ENCODE measurements at places on chromosomes 6 and 20. TPM values are rescaled to one million over a fixed set of nuclear protein-coding genes. Genes with fewer than 3 reads are reported as not detected.

The GSTA3 gene
- total RNA-seq: not detected

The DOK5 gene
- not detected for total RNA-seq

The TGM3 gene
- not detected for total RNA-seq

The F13A1 gene
- total RNA-seq: not detected

The SYNDIG1 gene
- 1.4 TPM for total RNA-seq

The LRFN2 gene
- total RNA-seq: not detected

The RSPH4A gene
- 0.19 TPM for total RNA-seq

The GRM1 gene
- 0.02 TPM for total RNA-seq

The MOXD1 gene
- 1.9 TPM for total RNA-seq

The GPR6 gene
- not detected for total RNA-seq

The LAMP5 gene
- total RNA-seq: not detected

The RIN2 gene
- 23.4 TPM for total RNA-seq

The WDR46 gene
- total RNA-seq: 53.8 TPM

The HTR1B gene
- total RNA-seq: 0.25 TPM

The VARS2 gene
- total RNA-seq: 13.3 TPM

The TREM1 gene
- 0.32 TPM for total RNA-seq

The TMC2 gene
- not detected for total RNA-seq

The PRR18 gene
- 0.11 TPM for total RNA-seq

The RNGTT gene
- 8.7 TPM for total RNA-seq

The MYCT1 gene
- not detected for total RNA-seq

The VSTM2L gene
- total RNA-seq: 11.0 TPM

The HLA-DPB1 gene
- total RNA-seq: not detected

The THEMIS gene
- not detected for total RNA-seq

The B3GAT2 gene
- not detected for total RNA-seq

The TMEM244 gene
- not detected for total RNA-seq

The ATG5 gene
- 26.1 TPM for total RNA-seq

All from A549 treated with GW870086 at 1 μM for 4 hours (cell line).